ENCODE measurements at places on chromosomes 3 and 15.

GRCh38 chr3:113751141-113751540 is 4.3 kb downstream of the ATP6V1A start:
- DNase-seq: no peak

DNA sequence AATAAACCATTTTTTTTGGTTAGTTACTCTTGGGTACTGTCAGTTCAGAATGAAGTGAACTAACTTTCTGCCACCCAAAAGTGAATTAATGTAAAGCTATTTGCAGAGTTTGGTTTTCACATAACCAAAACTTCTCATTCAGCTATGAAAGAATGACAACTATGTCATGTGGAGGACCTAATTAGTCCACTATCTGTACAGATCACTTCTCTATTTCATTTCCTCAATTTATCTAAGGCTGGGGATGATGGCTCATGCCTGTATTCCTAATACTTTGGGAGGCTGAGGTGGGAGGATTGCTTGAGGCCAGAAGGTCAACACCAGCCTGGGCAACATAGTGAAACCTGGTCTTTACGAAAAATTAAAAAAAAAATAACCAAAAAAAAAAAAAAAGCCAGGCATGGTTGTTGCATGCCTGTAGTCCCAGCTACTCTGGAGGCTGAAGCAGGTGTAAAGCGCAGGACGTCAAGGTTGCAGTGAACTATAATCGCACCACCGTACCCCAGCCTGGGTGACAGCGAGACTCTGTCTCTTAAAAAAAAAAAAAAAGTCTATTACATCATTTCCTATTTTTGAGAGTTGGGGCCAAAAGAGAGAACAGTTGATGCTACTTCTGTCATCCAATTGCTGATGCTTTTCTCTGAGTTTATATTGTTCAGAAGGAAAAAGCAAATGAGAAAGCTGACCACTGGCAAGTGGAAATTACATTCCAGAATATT is 8.7 kb downstream of the HYPK start:
- DNase-seq: no peak

DNA sequence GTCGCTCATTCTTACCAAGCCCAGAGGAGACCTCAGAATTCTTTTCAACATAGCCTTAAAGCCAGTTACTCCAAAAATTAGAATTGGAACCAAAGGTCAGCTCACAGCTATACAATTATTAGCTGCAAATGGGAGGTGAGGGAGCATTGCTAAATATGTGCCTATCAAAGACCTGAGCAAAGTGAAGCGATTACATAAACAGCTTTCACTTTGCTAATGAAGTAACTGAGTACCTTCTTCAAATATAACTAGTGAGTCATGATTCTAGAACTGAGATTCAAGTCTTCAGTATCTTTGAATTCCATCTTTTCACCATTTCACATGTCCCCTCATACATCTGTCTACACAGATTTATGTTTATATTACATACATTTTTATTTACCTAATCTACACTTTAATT is 122.6 kb downstream of the P2RY1 start:
- no peak for DNase-seq

DNA sequence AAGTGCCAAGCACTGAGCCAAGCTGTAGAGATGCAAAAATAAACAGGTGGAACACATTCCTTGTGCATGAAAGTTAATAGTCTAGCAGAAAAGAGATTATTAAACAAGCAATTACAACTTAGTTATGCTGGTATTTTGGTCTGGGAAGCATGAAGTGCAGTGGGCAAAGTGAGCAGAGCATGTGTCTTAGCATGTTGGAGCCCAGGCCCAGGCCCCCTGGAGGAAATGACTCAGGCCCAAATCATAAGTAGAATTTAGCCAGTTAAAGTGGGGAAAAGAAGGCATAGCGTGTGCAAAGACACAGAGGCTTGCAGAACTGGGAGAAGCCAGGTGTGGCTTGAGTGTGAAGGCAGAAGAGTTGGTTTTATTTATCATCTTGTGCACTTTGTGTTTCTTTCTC is 163.8 kb upstream of the ATP11B start:
- no peak for DNase-seq

- no peak for DNase-seq
These were observed 45.9 kb downstream of the FAM43A start for GRCh38 chr3:194731506-194732073.

- peak; percentile 48 for DNase-seq
These were observed 59.6 kb downstream of the PRTG start for GRCh38 chr15:55683376-55683775.

- no peak for DNase-seq
These were observed 1.2 kb upstream of the UBP1 start for GRCh38 chr3:33441225-33441976.

- DNase-seq: peak; percentile 53
These were observed 513.0 kb downstream of the NTRK3 start for GRCh38 chr15:87743562-87743961.

DNA sequence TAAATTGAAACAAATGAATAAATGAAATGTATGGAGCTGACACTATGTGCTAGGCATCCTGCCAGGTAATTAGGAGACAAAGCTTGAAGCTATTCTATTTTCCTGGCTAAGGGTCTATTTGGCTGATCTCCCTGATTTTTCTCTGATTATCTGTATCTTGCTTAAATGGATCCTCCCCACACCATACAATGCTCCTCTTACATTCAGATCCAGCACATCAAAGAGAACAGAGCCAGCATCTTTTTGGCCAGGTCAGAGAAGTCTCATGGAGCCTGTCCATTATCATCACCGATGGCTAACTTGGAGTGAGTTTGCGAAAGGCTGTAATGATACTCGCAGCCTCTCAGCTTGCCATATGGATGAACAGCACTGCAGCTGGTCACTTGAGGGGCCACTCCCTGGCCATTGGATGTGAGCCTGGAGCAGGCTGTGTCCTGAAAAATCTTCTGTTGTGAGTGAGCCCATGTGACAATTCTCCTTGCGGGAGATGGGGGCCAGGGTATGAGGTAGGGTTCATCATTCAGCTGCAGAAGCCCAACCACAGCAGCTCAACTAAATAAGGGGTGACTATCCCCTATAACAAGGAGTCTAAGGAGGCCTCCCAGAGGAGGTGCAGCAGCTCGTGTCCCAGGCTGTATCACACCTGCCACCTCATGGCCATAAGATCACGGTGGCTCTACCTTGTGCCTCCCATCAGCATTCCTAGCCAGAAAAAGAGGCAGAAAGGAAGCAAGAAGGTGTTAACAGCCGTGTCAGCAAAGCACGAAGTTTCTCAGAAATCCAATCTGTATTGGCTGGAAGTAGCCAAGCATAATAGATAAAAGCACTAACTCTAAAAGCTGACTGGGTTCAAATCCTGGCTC is 69.3 kb upstream of the ST8SIA2 start:
- DNase-seq: no peak

GRCh38 chr3:67093305-67093704 is 95.2 kb downstream of the KBTBD8 start:
- peak; percentile 36 for DNase-seq

DNA sequence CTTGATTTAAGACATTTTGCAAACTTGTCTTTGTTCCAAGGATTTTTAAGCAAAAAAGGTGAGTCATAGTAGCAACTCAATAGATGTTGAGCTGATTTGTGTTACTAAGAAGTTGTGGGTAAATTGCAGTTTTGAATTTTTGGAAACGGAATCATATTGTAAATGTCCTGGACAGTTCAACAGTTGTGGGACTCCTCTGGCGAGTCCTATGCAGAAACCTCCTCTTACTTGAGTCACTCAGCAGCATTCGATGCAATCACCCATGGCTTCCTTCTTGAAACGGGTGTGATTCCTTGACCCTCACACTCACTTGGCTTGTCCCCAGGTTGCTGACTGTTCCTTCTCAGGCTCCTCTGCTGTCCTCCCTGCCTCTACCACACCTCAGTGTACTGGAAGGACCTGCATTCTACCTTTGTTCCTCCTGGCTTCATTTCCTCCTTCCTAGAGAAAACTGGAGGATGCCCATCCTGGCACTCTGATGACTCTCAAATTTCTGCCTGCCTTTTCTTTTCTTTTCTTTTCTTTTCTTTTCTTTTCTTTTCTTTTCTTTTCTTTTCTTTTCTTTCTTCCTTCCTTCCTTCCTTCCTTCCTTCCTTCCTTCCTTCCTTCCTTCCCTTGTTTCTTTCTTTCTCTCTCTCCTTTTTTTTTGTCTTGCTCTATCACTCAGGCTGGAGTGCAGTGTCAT is 52.8 kb upstream of the DGKG start:
- DNase-seq: peak; percentile 89

- DNase-seq: no peak
These were observed 4.6 kb downstream of the TLE3 start for GRCh38 chr15:70093070-70093469.

GRCh38 chr15:43958861-43959330 is 132.1 kb downstream of the WDR76 start:
- peak; percentile 88 for DNase-seq

DNA sequence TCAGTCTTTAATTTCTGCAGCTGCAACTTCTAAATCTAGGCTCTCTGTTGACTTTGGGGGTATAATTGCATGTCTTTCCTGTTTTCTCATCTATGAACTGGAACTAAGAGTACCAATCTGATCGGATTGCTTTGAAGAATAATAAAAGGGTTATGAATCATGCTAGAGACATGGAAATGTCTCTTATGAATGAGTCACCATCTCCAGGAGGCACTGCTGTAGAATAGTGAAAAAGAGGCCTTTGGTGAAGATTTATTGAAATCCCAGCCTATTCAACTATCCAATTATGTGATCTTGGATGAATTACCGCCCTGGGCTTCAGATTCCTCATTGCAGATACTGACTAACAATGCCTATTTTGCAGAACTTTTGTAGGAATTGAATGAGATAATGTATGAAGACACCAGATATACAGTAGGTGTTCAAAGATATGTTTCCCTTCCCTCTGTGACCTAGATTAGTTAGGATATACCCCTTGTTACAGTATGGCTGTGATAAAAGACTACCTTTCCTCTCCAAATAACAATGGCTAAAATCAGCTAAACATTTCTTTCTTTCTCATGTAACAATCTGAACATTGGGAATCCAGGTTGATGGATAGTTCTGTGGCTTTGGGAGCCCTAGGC is 11.5 kb upstream of the CMTM8 start:
- DNase-seq: no peak

DNA sequence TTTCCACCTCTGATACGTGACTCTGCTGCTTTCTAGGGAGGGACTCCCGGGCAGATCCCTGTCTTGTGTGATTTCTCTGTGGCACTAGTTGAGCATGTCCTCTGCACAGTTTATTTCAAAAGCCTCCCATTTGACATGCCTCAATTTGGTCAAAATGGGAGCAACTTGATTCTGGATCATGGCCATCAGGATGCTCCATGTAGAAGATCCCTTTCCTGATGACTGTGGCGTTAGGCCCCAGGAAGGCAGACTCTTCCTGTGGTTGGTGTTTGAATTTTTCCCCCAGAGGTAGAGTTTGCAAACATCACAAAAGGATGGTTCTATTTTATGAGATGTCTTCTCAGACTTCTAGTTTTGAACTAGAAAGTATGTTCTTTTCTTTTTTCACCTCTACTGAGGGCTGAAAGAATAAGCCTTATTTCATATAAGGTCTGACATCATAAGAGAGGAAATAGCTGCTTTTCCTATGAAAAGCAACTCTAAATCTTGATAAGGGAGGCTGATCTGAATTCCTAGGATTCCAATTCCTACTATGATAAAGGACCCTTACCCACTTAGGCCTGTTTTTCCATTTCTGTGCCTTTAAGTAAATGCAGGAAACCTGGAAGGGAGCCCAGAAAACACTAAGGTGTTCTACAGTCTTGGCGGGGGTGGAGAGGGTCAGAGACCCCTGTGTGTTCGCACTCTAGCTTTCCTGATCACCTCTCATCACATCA is 243.8 kb upstream of the CHRM5 start:
- DNase-seq: no peak

- no peak for DNase-seq
These were observed 153.9 kb downstream of the GHSR start for GRCh38 chr3:172294223-172294806.

DNA sequence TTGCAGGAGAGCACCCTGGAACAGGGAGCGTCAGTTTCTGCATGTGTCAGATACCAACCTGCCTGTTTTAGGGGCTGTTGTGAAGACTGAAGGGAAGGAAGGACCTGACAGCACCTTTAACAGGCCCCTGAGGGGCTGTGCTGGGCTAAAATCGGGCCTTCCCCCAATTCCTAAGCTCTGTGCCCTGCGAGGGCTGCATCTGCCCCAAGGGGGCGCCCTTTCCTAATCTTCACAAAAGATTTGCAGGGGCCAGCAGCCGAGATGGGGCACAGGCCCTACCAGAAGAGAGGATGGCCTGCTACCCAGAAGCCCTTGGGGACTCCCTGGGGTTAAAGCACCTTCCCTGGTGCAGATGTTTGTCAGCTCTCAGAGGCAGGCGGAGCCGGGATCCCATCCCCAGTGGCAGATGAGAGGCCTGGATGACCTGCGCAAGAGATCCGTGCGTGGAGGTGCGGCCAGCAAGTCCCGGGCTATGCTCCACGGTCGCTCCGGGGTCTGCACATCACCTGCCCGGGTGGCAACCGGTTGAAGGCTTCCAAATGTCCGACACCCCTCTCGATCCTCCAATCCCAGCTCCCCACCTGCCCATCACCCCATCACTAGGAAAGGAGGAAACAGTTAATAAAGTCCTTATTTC is 53.6 kb downstream of the RHCG start:
- peak; percentile 14 for DNase-seq

DNA sequence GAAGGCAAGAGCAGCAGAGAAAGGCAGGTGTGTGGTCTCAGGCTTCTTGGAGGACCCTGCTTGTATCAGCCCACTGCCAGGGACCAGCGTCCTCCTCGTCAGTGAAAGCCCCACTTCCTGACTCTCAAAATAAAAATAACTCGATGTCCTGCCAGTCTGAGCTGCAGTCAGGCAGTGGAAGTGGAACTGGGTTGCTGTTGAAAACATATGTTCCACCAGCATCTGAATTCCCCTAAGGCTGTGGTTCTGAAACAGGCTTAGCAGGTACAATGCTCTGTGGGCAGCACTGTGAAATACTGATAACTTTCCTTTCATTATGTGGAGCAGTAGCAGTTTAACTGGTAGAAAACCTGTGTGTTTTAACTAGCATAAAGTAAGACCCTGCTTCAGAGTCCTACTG is 121.6 kb upstream of the EIF1B start:
- no peak for DNase-seq

- DNase-seq: no peak
These were observed 69.3 kb upstream of the KLF13 start for GRCh38 chr15:31257286-31257685.

DNA sequence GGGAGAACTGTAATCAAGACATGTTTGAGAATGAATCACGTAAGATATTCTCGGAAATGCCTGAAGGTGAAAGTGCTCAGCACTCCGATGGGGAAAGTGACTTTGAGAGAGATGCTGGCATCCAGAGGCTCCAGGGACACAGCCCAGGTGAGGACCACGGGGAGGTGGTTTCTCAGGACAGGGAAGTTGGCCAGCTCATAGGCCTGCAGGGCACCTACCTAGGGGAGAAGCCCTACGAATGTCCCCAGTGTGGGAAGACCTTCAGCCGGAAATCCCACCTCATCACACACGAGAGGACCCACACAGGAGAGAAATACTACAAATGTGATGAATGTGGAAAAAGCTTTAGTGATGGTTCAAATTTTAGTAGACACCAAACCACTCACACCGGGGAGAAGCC is 19.8 kb downstream of the ZSCAN2 start:
- no peak for DNase-seq

- no peak for DNase-seq
These were observed 295.7 kb downstream of the UNC13C start for GRCh38 chr15:54273928-54274327.

GRCh38 chr3:104388619-104389018 is 978.1 kb upstream of the ALCAM start:
- no peak for DNase-seq

GRCh38 chr3:172622156-172622555 is 88.7 kb downstream of the NCEH1 start:
- DNase-seq: no peak

- no peak for DNase-seq
These were observed 155.2 kb downstream of the NFKBIZ start for GRCh38 chr3:102004561-102004960.

GRCh38 chr3:18428036-18428435 is 2.9 kb upstream of the SATB1 start:
- DNase-seq: no peak

All from AG10803 (cell line).